Fibroblast of pulmonary artery (primary cell): ENCODE measurements at places on chromosomes 6 and 20.
A peak's percentile ranks its signal among the peaks of the same experiment; 100 is the strongest.

- DNase-seq: no peak
Observed at GRCh38 chr6:155366325-155366724, 52.0 kb upstream of the TFB1M start.

GRCh38 chr6:44725070-44725469 is 337.6 kb downstream of the CDC5L start:
- no peak for DNase-seq

GRCh38 chr20:37977338-37977737 is 55.9 kb downstream of the TTI1 start:
- DNase-seq: no peak

DNA sequence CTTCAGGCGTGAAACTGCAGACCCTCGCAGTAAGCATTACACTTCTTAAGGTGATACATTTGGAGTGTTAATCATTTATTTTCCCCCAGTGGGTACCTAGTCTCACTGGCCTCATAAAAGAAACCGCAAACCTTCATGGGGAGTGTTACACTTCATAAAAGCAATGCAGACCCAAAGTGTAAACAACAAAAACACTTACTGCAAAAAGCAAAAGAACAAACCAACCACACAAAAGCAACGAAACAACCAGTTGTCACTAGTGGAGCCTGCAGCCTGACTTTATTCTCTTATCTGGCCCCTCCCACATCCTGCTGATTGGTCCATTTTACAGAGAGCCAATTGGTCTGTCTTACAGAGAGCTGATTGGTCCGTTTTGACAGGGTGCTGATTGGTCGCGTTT is 23.8 kb downstream of the LY86 start:
- DNase-seq: no peak

DNA sequence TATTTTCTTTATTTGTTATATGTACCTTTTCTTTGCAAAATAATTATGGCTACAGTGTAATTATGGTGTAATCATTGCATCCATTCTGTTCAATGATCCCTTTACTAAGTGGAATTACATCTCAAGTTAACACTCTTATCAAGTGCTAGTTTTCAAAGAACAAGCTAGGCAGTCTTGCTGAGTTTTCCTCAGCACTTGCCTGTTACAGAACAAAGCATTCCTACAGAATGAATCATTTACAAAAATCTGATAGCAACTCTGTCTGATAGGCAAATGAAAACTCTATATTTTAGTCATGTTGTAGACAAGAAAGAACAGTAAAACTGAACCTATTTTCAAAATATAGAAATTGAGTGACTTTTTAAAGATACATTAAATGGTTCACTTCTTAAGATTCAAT is 109.8 kb upstream of the POU3F2 start:
- DNase-seq: no peak

- DNase-seq: no peak
Observed at GRCh38 chr6:40344566-40345167, 242.5 kb downstream of the LRFN2 start.

DNA sequence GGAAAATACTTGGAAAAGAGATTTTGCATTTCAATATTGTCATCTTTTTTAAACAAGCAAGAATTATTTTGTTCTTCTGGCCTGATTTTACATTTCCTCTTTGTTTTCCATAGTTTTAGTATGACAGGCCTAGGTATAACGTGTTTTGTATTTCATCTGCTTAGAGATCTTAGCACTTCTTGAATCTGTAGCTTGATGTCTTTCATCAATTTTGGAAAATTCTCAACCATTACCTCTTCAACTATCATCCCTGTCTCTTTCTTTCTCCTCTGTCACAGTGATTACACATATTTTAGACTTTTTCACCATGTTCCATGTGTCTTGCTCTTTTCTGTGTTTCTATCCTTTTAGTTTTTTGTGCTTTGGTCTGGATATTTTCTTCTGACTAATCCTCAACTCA is 67.2 kb upstream of the PHACTR1 start:
- DNase-seq: no peak

GRCh38 chr6:143465546-143465945 is 14.9 kb downstream of the PEX3 start:
- peak; percentile 50 for DNase-seq

GRCh38 chr6:157531169-157531985 is 150.4 kb downstream of the ZDHHC14 start:
- no peak for DNase-seq

GRCh38 chr20:13231031-13231752 is 10.1 kb downstream of the ISM1 start:
- DNase-seq: no peak

GRCh38 chr20:15547119-15547518 is 1026.1 kb downstream of the KIF16B start:
- DNase-seq: no peak

DNA sequence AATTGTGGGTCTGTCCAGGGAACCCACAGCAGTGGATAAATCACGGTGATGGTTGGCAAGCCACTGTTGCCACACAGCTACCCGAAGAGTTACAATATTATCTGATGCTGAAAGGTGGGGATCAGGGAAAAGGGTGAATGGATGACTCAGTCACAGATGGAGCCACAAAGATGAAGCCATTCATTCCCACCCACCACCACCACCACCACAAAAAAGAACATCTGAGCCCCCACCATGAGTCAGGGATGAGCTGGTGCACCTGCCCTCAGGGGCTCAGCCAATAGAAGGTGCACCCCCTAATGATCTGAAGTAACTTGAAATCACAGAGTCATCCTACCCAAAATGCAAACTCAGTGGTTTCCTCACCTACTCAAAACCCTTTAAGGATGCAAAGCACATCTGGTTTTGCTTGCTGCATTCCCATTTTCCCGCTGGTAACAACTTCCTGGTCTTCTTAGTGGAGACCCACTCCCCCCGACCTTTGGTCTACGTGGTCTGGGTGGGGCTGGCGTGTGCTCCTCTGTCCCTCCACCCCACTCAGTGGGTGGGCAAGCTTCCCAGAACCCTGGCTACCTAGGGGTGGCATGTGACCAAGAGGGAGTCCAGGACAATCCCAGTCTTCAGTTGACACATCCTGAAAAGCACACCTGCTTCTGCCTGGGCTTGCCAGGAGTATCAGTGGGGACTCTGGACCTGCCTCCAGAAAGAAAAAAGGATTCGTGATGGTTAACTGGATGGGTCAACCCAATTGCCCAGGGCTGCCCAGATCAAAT is 125.5 kb downstream of the ANKRD60 start:
- DNase-seq: no peak

GRCh38 chr6:168507730-168508129 is 66.7 kb downstream of the SMOC2 start:
- no peak for DNase-seq

DNA sequence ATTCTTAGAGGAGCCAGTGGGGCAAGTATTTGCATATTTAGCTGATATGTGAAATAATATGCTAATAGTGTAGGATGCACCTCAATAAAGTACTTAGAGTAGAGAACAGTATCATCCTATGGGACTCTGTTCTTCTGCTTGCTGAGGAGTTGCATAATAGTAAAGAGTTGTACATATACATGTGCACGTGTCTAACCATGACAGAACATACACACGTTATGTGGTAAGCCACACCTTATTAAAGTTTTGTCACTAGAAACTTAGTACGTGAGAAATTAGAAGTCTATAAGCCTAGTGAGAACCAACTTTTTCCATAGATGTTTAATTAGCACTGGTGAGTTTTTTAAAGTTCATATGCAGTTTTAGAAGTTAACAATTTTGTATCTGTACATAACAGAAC is 80.7 kb downstream of the L3MBTL3 start:
- no peak for DNase-seq

- no peak for DNase-seq
Observed at GRCh38 chr6:3393836-3394202, 63.0 kb downstream of the SLC22A23 start.

GRCh38 chr6:124775121-124775520 is 187.1 kb upstream of the RNF217 start:
- DNase-seq: no peak

GRCh38 chr6:163646133-163646532 is 231.6 kb downstream of the QKI start:
- no peak for DNase-seq

DNA sequence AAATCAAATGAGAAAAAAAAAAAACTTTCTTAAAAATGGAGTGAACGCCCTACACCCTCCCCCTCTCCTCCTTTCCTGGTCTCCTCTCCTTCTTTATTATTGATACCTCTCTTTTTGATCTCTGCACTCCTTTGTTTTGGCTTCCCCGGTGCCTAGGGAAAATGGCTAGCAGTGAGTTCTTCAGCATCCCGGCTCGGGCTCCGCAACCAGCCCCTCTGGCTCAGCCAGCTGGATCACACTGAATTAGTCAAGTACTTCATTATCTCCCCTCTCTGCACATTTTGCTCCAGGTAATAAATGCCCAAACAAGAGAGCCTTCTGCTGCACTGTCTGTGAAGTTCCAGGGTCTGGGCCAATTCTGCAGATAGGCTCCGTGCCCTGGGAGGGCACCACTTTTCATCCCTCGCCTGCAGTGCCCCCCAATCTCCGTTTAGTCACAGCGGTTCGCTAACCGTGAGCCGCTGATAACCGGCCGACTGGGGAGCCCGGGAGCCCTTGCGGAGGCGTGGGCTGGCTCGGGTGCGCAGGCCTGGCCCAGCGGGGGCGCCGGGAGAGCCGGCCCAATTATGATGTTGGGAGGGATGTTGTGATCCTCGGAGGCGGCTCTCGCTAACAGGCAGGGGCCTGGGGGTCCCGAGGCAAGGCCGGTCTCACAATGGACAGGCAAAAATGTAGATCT is 301.9 kb downstream of the TFAP2A start:
- DNase-seq: no peak

DNA sequence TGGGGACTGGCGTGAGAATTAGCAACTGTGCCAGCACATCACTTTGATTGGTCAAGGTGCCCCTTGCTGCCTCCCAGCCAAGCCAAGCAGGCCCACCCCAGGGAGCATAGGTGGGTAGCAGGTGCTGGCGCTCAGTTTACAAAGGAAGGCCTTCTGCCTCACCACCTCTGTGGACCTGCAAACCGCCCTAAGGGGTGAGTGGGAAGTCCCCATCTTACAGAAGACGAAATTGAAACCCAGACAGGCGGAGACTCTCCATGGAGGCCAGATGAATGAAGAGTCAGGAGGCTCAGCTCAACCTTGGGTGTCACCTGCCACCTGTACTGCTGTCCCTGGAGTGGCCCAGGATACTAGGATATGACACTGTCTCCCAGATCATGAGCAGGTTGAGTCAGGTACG is 21.5 kb upstream of the MAS1L start:
- DNase-seq: no peak

DNA sequence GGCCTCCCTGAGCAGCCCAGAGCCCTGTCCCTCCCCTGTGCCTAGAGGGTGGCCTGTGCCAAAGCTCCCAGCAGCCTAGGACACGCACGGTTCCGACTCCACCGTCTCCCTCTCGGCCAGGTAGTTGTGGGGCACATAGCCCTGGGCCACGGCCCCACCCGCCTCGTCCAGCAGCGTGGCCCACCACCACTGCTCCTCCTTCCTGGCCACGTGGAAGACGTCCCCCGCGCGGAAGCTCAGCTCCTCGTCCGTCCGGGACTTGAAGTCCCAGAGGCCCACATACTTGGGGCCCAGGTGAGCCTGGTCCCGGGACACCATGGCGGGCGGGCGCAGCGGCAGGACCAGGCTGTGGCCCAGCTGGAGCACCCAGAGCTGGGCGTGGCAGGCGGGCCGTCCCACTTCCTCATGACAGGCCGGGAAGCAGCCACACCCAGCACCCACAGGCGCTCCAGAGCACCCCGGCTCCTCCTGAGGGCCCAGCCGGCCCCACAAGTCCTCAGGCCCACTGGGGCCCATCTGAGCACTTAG is at the start of gene PTK6:
Gene PTK6 (minus strand): TSS at position 380 of the 528 bp plus-strand sequence. CDS start 62 bp downstream, at position 318.
- DNase-seq: no peak

DNA sequence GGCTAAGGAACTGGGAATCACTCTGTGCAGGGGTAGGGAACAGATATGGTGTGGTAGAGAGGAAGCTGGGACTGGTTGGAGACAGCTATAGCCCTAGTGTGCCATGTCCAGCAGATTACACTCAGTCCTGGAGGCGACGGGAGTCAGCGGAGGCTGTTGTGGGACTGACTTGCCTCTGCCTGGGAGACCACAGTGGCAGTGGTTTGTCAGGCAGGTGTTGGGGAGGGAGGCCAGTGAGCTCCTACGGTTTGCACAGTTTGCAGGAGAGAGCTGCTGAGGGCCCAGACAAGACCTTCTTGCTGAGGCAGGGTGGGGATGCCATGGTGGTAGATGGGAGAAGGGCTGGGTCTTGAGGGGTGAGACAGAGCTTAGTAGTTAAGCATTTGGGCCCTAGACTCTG is 4.9 kb downstream of the PLCG1 start:
- DNase-seq: no peak

DNA sequence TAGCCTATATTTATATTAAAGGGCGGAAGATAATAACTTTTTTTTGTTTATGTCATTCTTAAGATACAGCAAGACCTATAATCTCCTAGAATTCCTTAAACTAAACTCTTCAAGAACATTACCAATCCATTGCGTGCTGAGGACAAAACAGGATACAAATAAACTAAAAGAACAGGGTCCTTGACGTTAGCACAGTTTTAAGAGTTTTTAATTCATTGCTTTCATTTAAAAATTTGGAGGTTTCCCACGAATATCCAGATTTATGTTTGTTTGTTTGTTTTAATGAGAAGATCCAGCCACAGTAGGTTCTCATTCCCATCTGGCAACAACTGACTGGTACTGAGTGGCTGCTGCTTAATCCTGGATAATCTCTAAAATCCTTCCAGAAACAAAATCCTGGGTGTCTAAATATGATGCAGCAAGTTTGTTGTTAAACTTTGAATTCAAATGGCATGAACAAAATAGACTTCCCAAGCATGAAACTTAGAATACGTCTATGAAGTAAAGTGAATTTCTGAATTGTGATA is 153.7 kb downstream of the HACE1 start:
- DNase-seq: no peak

GRCh38 chr6:107894809-107895396 is 63.1 kb downstream of the SEC63 start:
- no peak for DNase-seq

GRCh38 chr6:90596967-90597539 is 10.2 kb upstream of the MAP3K7 start:
- DNase-seq: no peak

GRCh38 chr6:143802833-143803565 is 40.1 kb upstream of the LTV1 start:
- DNase-seq: peak; percentile 61

DNA sequence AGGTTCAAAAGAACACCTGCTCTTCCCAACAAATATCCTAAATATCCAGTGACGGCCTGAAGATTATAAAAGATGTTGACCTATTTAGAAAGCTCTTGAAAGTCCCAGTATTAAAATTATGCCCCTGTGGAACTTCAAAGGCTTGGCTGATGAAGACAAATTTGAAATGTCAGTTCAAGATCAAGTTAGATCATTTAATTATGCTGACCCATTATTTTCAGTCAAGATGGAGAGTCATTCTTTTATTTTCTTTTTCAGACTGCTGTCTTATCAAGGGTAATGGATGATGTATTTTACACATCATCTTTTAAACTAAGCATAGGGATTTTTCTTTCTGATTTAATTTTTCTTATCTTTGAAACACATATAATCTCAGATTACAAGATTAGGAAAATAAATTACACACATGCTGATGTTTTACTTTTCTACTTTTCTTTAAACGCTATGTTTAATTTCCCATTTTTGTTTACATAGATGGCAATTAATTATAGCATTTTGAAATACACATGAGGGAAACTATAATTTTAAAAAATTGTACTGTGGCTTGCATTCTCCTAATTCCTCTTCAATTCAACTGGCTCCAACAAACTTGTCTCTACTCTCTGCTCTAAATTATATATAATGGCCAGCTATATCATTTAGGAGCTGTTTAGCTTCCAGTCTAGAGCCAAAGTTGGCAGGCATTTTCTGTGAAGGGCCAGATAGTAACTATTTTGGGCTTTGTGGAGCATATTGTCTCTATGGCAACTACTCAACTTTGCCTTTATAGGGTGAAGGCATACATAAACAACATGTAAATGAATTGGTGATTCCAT is 123.7 kb downstream of the RCAN2 start:
- no peak for DNase-seq
